Stimulated activated CD8-positive, alpha-beta memory T cell treated with anti-CD3 and anti-CD28 coated beads, Interleukin-4, amount 100 ng/mL, for 48 hours (primary cell): ENCODE measurements at places on chromosomes 11 and 22.

- DNase-seq = no peak
These were observed 10.7 kb upstream of the POGLUT3 start for GRCh38 chr11:108508653-108509593.

DNA sequence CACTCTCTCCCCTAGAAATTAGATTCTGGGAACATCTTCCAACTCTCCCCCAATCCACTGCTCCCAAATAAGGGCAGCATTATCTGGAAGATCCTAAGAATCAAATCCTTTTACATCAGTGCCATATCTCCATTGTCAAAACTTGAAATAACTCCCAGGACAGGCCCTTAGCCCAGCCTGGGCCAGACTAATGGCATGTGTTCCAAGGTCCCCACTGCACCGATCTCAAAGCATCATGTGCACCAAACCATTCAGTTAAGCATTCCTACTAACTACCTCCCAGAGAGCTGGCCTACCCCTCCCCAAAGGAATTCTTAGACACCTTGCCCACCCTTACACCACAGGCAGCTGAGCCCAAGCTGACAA lies 44.2 kb upstream of the POU2AF1 start:
- DNase-seq = no peak

GRCh38 chr11:110467556-110467955 lies 37.8 kb downstream of the FDX1 start:
- no peak for DNase-seq

- DNase-seq = no peak
These were observed 21.6 kb upstream of the SUSD2 start for GRCh38 chr22:24159650-24160049.

DNA sequence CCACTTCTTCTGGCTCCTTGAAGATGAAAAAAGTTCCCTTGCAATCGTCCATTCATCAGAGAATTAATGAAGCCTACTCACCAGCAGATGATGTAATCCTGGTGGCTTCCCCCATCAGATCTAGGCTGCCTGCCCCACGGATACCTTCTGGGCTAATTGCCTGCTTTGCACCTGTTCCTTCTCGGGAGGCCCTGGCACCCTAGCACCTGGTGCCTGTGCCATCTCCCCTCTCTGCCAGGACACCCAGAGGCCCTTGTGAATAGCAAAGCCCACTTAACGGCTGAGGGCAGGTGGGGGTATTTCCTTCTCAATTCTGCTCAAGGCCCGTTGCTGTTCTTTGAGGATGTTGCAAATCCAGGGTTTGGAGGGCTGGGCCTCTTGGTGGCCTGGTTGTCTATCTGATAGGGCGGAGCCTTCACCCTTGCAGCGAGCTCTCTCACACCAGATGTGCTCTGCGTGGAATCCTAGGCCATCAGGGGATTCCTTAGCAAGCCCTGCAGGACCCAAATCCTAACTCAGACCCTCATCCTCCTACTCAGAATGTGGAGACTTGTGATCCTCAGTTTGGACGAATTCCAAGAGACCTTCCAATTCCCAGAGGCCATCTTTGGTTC lies at the start of gene LMO2:
LMO2 (minus strand) TSS at position 363 of the 614 bp plus-strand sequence. CDS start 22,360 bp downstream, outside the sequence.
- DNase-seq = no peak

GRCh38 chr11:72807021-72807693 lies 7.1 kb upstream of the ATG16L2 start:
- DNase-seq = no peak
